Activated T-cell treated with anti-CD3 and anti-CD28 coated beads, Interleukin-2, amount 50 U/mL, for 4 hours (primary cell): ENCODE measurements at places on chromosomes 4 and X.

GRCh38 chr4:40253906-40254305 is 57.1 kb downstream of the RHOH start:
- no peak for DNase-seq

DNA sequence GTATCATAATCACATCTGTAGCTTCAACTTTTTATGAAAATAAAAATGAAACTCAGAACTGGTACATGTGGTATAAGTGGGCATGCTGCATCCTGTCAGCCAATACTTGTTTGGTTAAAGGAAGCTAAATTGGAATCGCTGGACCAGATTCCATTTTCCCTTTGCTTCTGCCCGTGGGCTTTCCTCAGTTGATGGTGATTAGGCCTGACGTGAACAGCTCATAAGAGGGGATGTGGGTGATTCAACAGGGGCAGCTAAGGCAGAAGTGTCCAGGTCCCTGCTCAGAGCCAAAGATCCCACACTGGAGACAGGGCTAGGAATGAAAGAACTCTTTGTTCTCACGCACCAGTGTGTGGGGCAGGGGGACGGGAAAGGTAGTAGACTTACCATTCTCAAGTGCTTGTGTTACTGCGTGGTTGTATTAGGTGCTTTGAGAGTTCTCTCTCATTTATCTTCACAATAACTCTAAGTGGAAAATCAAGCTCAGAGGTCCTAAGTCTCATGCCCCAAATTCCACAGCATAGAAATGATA is 63.2 kb upstream of the GUCY1A1 start:
- no peak for DNase-seq

GRCh38 chr4:37917388-37917787 is 26.5 kb downstream of the TBC1D1 start:
- no peak for DNase-seq

DNA sequence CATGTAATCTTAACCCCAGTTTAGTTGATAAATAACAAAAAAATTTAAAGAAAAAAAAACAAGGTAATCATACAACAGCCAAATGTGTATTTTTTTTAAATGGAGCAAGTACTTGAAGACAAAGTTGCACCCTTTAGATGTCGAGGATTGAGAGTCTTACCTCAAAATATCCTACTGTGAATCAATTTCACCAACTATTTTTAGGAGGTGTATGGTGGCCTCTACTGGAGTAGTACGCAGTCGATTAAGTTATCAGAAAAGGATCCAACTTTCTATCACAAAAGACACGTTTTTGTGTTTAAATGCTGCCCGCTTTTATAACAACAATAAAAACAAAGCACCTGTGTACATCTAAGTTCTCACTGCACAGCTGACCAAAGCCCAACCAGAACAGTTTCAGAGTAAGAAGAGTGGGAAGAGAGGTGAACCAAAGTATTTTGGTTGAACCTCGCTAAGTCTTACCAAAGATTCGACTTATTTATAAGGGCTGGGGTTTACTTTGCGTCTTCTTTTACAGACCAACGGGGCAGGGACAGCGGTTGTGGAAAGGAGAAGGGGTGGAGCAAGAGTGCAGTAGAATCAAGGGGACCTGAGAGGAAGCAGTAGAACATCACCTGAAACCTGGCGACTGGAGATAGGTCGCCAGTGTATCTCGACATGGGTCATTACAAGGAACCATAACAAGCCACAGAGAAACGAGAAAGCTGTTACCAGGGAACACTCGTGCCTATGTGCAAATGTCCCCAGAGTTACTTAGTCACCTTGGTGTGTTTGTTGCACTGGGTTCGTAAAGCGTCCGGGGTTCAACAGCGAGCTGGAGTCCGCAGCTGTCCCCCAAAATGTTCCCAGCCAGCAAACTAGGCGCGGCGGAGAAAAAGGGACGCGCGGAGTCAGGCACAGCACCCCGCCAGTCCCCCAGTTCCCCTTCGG is 1.1 kb downstream of the RPS6KA6 start:
- DNase-seq, result no peak
